ENCODE measurements at places on chromosomes 5 and 9. TPM values are rescaled to one million over a fixed set of nuclear protein-coding genes. Genes with fewer than 3 reads are reported as not detected.

Gene ELP1
- total RNA-seq = 36.4 TPM

GRCh38 chr9:79357616-79358015 lies 214.1 kb upstream of the TLE4 start:
- no peak overlapping the region for H3K4me3 ChIP-seq
- no peaks in the 10 kb centered on the region for H3K36me3 ChIP-seq
- no peaks in the 10 kb centered on the region for H3K27me3 ChIP-seq
- H3K4me1 ChIP-seq = peaks cover 66% of the 10 kb centered on the region

GRCh38 chr5:172758077-172758833 lies 12.7 kb downstream of the DUSP1 start:
- H3K27ac ChIP-seq = peak overlapping the region; percentile 97
- H3K4me3 ChIP-seq = peak overlapping the region; percentile 70
- peak; percentile 95 for DNase-seq
- peaks cover 24% of the 10 kb centered on the region for H3K4me1 ChIP-seq
- peaks cover 13% of the 10 kb centered on the region for H3K36me3 ChIP-seq
- peaks cover 6% of the 10 kb centered on the region for H3K27me3 ChIP-seq

Gene PAIP2
- 56.4 TPM for total RNA-seq

DNA sequence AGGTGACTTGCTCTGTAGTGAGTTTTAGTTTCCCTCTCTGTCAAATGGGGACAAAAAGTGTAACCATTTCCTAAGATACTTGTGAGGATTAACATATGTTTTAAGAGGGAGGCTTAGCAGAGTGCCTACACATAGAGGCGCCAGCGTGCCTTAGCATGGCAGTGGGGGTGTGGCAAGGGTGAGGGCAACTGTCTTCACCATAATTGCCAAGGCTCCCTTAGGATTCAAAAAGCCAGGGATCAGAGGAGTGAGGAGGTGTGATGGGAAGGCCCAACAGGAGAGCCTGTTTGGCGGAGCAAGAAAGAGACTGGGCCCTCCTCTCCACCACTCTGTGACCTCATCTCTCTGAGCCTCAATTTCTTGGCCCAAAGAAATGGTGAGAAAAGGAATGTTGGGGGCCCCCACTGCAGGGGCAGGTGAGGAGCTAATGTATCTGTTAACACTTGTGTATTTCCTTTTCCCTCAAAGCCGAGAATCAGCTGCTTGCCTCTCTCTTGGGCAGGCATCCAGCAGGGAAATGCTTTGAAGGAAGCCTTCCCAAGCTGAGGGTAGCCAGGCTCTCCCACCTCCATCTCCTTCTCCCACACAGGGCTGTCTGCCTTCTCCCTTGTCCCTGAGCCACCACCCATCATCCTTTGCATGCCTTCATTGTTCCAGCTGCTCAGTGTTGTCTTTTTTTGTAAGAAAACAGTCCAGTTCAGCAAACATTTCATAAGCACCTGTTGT lies 76.0 kb downstream of the DAB2IP start:
- no peak overlapping the region for H3K4me3 ChIP-seq
- no peak for DNase-seq
- H3K27me3 ChIP-seq = no peaks in the 10 kb centered on the region

Gene FBXL17
- total RNA-seq = 10.1 TPM

DNA sequence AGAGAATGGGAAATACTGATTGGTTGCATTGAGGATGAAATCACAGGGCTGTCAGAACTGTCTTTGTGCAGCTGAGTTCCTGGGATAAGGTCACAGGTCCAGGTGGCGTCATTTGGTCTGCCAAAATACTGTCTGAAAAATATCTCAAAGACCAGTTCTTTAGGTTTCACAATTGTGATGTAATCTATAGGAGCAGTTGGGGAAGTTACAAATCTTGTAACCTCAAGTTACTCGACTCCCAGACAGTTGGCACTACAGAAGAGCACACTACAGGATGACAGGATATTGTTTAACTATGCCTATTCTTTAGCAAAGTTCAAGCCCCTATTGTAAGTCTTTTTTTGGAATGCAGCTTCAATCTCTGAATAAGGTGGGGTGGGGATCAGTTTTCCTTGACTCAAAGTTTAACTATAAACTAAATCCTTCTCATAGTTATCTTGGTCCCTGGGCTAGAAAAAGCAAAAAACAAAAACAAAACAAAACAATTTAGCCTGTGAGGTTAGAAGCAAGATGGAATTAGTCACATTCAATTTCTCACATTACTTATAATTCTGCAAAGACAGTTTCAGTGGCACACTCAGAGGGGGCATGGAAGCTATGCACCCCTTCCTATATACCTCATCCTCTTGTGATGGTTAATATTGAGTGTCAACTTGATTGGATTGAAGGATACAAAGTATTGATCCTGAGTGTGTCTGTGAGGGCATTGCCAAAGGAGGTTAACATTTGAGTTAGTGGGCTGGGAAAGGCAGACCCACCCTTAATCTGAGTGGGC lies 276.0 kb downstream of the AUH start:
- no peak overlapping the region for H3K27ac ChIP-seq
- no peak overlapping the region for H3K4me3 ChIP-seq
- H3K36me3 ChIP-seq = no peaks in the 10 kb centered on the region
- peaks cover 6% of the 10 kb centered on the region for H3K27me3 ChIP-seq
- DNase-seq = no peak

GRCh38 chr5:155728146-155728856 lies 598.7 kb upstream of the SGCD start:
- 0 out of 2 replicates have a peak, but pooled peaks cover 6% of the 10 kb centered on the region for H3K36me3 ChIP-seq
- H3K4me1 ChIP-seq = no peaks in the 10 kb centered on the region
- no peak overlapping the region for H3K4me3 ChIP-seq
- DNase-seq = no peak

DNA sequence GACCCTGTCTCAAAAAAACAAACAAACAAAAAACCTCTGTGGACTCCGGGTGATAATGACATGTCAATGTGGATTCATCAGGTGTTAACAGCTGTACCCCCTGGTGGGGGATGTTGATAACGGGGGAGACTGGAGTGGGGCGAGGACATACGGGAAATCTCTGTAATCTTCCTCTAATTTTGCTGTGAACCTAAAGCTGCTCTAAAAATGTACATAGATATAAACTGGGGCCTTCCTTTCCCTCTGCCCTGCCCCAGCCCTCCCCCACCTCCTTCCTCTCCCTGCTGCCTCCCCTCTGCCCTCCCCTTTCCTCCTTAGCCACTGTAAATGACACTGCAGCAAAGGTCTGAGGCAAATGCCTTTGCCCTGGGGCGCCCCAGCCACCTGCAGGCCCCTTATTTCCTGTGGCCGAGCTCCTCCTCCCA lies 1.4 kb upstream of the CEL start:
- peaks cover 7% of the 10 kb centered on the region for H3K4me1 ChIP-seq
- H3K4me3 ChIP-seq = no peak overlapping the region
- no peak overlapping the region for H3K27ac ChIP-seq
- no peaks in the 10 kb centered on the region for H3K27me3 ChIP-seq
- no peak for DNase-seq

- H3K4me3 ChIP-seq = no peak overlapping the region
- H3K36me3 ChIP-seq = no peaks in the 10 kb centered on the region
- no peak for DNase-seq
- no peaks in the 10 kb centered on the region for H3K27me3 ChIP-seq
- peaks cover 71% of the 10 kb centered on the region for H3K4me1 ChIP-seq
Measured at GRCh38 chr5:35776757-35777156, 79.9 kb upstream of the IL7R start.

GRCh38 chr5:89087551-89088318 lies 204.8 kb upstream of the MEF2C start:
- H3K27ac ChIP-seq = no peak overlapping the region
- no peaks in the 10 kb centered on the region for H3K27me3 ChIP-seq
- H3K4me3 ChIP-seq = no peak overlapping the region
- no peaks in the 10 kb centered on the region for H3K4me1 ChIP-seq

GRCh38 chr5:110338341-110339083 lies 388.0 kb downstream of the TMEM232 start:
- DNase-seq = no peak
- no peaks in the 10 kb centered on the region for H3K27me3 ChIP-seq
- no peak overlapping the region for H3K27ac ChIP-seq
- H3K36me3 ChIP-seq = no peaks in the 10 kb centered on the region
- no peaks in the 10 kb centered on the region for H3K4me1 ChIP-seq
- no peak overlapping the region for H3K4me3 ChIP-seq

DNA sequence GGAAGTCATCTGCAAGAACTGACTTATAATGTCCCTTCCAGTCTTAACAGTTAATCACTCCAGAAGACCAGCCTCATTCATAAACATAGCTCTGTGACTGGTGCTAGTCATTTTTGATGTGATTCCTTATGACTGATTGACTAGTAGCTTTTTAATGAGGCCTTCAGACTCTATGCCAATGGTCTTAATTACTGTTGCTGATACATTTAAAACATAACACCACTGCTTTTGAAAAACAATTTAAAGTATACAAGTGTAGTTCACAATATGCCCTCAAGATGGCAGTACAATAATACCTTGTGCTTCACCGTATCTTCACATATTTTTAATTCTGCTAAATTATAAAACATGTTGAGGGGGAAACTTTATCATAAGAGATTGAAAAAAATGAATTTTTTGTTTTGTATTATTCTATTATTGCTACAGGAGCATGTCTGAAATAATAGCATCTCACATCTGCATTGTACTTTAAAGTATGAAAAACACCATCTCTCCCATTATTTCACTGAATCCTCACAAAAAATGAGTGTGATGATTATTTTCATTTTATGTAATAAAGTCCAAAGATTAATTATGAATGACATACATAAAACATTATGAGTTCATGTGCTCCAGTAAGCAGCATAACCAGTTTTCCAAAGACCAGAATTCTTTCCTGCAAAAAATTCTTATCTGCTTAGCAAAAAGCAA lies 55.2 kb upstream of the SHISAL2B start:
- no peaks in the 10 kb centered on the region for H3K36me3 ChIP-seq
- no peak overlapping the region for H3K27ac ChIP-seq
- peak; percentile 11 for DNase-seq
- H3K4me1 ChIP-seq = peaks cover 20% of the 10 kb centered on the region

GRCh38 chr9:36676778-36677485 lies 104.2 kb downstream of the MELK start:
- H3K27me3 ChIP-seq = no peaks in the 10 kb centered on the region
- no peak overlapping the region for H3K4me3 ChIP-seq
- peaks cover 48% of the 10 kb centered on the region for H3K36me3 ChIP-seq
- H3K4me1 ChIP-seq = no peaks in the 10 kb centered on the region
- DNase-seq = no peak

Gene WWC1
- total RNA-seq = 7.6 TPM

- H3K27ac ChIP-seq = no peak overlapping the region
- DNase-seq = no peak
- no peaks in the 10 kb centered on the region for H3K27me3 ChIP-seq
- H3K4me1 ChIP-seq = no peaks in the 10 kb centered on the region
Measured at GRCh38 chr9:24614070-24614469, 68.4 kb upstream of the IZUMO3 start.

DNA sequence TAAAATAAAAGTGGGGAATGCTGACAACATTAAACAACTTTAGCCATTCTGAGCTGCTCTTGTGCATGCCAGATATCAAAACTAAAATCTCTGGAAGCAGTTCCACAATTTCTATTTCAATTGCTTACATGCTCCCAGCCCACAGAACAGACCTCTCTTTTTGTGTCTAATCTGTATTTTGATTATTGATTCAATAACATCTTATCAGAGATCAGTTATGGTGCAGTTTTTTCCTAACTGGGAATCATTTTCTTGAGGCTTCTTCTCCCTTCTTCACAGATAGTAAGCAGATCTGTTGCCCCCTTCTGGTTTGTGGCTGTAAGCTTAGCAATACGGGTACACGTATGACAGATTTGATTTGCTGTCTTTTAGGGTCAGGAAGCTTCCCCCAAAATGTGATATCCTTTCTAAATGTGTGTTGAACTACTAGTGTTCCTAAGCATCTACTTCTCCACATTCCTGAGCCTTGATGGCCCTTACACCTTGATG lies 39.4 kb downstream of the MRPS27 start:
- peaks cover 40% of the 10 kb centered on the region for H3K36me3 ChIP-seq
- no peak overlapping the region for H3K4me3 ChIP-seq
- peak; percentile 45 for DNase-seq
- H3K4me1 ChIP-seq = peaks cover 41% of the 10 kb centered on the region
- H3K27me3 ChIP-seq = no peaks in the 10 kb centered on the region
- H3K27ac ChIP-seq = no peak overlapping the region

Gene BSPRY
- not detected for total RNA-seq

DNA sequence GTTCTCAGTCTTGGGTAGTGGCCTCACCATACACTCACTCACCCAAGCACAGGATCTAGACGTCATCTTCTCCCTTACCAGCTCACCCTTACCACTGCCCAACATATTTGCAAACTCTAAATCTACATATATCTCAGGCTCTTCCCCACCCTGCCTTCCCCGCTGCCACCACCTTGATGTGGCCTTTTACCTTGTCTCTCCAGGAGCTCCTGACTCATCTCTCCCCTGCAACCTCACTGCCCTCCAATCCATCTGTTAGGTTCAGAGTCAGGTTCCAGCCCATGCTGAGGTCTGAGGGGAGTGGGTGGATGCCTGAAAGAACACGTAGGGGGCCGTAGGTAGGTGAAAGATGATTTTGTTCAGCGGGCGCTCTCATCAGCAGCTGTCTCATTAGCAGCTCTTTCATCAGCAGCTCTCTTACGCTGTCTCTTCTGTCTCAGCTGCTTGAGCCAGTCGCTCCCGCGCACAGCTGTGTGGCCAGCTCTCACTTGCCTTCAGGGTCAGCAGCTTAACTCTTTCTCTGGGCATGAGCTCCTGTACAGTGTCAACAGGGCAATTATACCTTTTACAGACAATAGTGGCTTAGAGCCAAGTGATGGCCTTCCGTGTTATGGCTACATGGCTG lies 23.1 kb upstream of the CKMT2 start:
- H3K36me3 ChIP-seq = no peaks in the 10 kb centered on the region
- H3K27me3 ChIP-seq = peaks cover 15% of the 10 kb centered on the region
- H3K27ac ChIP-seq = no peak overlapping the region
- peaks cover 6% of the 10 kb centered on the region for H3K4me1 ChIP-seq
- DNase-seq = no peak
- no peak overlapping the region for H3K4me3 ChIP-seq

GRCh38 chr5:60026161-60026560 lies 132.6 kb upstream of the PDE4D start:
- H3K27ac ChIP-seq = no peak overlapping the region
- H3K4me1 ChIP-seq = no peaks in the 10 kb centered on the region
- no peaks in the 10 kb centered on the region for H3K27me3 ChIP-seq
- no peaks in the 10 kb centered on the region for H3K36me3 ChIP-seq

All from HFFc6 (cell line).